ENCODE measurements at places on chromosomes 1 and 21.

- DNase-seq: no peak
These were observed 9.0 kb upstream of the MEF2D start for GRCh38 chr1:156509424-156510034.

DNA sequence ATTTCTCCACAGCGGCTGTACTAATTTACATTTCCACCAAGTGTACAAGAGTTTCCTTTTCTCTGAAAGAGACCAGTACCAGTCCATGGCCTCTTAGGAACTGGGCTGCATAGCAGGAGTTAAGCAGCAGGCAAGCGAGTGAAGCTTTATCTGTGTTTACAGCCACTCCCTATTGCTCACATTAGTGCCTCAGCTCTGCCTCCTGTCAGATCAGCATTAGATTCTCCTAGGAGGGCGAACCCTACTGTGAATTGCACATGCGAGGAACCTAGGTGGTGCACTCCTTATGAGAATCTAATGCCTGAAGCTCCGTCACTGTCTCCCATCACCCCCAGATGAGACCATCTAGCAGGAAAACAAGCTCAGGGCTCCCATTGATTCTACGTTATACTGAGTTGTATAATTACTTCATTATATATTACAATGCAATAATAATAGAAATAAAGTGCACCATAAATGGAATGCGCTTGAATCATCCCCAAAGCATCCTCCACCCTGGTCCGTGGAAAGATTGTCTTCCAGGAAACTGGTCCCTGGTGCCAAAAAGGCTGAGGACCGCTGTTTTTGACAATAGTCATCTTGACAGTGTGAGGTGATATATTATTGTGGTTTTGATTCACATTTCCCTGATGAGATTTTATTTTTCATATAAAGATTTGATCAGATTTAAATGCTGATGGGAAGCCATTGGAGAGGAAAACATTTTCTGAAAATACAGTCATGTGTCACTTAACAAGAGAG lies 45.5 kb upstream of the MRPS6 start:
- DNase-seq: no peak

- DNase-seq: no peak
These were observed 6.7 kb downstream of the IGSF8 start for GRCh38 chr1:160091666-160092223.

DNA sequence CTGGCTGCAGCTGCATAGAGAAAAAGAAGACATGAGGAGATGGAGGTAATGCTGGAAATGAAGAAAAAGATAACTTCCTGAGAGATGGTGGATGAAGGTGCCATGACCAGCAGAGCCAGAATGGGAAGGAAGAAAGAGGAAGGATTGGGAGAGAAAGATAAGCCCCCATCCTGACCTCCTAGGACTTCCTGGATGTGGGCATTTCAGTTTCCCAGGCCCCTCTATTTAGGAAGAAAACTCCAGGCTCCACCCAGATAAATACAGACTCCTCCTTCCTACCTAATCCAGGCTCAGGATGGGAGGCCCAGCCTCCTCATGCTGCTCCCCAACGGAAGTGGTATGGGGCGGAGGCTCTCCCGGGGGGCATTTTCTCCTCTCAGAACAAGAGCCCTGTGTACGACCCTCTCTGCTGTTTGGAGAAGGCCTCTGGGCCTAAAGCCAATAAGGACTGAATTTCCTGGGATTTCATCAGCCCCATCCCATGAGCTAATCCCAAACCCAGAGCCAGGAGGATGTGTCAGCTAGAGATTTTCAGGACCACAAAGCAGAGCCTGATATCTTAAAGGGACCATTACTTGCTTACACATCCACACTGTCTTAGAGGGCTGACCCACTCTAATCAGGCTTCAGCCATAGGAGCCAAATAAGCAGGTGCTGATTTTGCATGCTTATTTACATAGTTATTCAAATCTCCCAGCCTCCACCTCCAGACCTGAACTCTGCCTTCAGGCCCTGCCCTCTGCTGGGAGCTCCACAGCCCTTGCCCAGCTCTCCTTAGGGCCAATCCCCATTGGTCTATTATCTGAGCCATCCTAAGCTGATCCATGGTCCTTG lies 5.1 kb upstream of the ARHGEF2 start:
- DNase-seq: no peak

- no peak for DNase-seq
These were observed 14.3 kb downstream of the ADAMTSL4 start for GRCh38 chr1:150563340-150564038.

- DNase-seq: peak; percentile 17
These were observed 7.7 kb downstream of the ARHGEF19 start for GRCh38 chr1:16204634-16205333.

DNA sequence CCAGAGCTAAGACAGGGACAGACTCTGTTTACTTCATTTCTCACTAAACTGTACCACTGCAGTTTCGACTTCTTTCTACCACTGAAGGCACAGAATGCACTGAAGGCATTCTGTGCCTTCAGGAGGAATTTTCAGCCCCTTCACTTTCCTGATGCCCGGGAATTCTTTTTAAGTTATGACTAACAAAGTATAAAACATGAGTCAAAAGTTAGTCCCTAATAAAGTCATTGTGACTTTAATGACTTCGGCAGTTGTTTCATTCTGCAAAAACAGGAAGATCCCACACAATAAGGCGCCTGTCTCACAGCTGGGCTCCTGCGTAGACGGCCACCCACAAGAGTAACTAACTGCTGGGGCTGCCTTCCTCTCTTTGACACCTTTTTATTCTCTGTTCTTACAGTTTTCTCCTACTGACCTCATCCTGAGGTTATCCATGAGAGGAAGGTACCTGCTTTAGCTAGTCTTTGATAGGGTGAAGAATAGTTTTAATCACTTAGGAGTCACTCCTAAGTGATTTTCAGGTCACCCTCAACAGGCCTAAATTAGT lies 183.9 kb upstream of the SGIP1 start:
- no peak for DNase-seq

- no peak for DNase-seq
These were observed 32.8 kb upstream of the ABCD3 start for GRCh38 chr1:94385308-94385929.

GRCh38 chr1:26915204-26915842 lies 1.5 kb upstream of the NR0B2 start:
- no peak for DNase-seq

- DNase-seq: no peak
These were observed 132.5 kb upstream of the SYT6 start for GRCh38 chr1:114286179-114286578.

DNA sequence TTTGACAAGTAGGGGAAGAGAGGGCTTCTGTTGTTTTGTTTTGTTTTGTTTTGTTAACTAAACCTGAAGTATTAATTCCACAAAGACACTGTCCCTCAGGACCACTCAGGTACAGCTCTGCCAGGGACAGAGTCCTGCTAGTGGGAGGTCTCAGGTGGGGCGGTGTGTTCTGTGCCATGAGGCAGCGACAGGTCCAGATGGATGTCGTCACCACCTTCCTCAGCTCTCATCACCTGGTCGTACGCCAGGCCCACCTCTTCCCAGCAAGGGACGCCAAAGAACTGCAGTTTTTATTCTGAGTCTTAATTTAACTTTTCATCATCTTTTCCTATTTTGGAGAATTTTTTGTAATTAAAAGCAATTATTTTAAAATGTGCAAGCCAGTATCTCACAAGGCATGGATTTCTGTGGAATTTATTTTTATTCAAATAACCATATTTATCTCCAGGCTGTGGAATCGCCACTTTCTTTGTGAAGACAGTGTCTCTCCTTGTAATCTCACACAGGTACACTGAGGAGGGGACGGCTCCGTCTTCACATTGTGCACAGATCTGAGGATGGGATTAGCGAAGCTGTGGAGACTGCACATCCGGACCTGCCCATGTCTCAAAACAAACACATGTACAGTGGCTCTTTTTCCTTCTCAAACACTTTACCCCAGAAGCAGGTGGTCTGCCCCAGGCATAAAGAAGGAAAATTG lies 62.5 kb downstream of the POFUT2 start:
- DNase-seq: no peak

DNA sequence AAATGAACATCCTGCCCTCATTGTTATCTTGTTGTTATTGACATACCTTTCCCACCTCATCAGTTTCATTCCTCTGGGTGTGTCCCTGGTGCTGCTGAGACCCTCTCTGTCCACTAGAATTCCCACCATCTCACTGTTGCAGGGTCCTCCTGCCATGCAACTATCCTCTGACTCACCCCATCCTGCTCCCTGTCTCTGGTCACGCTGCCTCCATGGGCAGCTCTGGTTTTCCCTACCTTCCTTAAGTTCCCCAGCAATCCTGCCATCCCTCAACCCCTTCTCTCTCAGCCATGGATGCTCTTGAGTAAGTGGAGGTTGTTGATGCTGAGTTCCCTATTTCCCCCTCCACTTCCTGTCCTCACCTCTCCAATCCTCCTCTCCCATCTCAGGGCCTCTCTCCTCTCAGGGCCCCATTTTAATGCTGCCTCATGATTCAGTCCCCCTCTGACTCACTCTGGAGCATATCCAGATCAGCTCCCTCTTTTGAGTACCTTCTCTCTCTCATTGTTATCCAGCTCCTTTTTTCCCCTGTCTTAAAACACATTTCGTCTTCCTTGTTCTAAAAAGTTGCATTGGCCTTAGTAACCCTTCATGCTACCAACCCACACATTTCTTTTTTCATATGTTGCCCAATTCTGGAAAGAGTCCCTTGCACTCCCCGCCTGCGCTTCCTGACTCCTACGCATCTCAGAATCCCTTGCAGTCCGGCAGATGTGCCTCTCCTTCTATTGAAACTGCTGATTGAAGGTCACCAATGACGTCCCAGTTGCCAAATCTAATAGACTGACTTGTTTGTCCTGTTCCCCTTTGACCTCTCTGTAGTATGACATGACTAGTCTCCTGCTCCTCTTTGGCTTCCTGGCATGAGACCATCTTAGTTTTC lies 92.0 kb downstream of the CNIH3 start:
- no peak for DNase-seq

- DNase-seq: no peak
These were observed 1.6 kb upstream of the KDM4A start for GRCh38 chr1:43648221-43648847.

GRCh38 chr21:45821315-45821962 lies 160.1 kb upstream of the COL6A1 start:
- DNase-seq: no peak

DNA sequence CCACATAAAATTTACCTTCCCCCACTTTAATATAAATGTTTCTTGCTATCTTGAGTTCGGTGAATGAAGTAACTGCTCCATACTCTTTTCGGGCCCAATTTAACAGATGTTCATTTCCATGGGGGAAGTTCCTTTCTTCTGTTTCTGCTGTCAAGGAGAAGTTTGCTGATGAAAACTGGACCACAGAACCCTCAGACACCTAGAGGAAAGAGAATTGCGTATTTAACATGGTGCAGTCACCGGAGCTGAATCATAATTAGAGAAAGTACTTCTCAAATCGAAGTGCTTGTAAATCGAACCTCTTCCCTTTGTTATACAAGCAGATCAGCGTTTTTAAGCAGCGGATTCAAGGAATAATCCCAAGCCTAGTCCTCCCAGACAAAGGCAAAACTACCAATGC lies 151.2 kb downstream of the TGFBR3 start:
- no peak for DNase-seq

DNA sequence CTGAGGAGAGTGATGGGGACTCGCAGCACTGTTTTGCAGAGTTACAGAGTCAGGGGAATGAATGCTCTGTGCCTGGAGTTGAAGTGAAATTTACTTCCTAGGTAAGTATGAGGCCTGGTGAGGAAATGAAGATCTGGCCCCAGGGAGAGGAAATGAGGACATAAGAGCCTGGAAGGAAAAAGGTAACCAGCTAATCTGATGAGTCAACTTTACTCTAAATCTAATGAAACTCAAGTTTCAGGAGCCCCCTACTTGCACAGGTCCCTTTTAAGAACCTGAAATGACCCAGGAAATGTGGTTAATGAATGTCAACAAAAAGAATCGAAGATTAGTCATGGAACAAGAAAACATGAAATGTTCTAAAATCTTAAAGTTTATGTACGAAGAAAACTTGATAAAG lies 599.0 kb downstream of the AGBL4 start:
- DNase-seq: no peak

DNA sequence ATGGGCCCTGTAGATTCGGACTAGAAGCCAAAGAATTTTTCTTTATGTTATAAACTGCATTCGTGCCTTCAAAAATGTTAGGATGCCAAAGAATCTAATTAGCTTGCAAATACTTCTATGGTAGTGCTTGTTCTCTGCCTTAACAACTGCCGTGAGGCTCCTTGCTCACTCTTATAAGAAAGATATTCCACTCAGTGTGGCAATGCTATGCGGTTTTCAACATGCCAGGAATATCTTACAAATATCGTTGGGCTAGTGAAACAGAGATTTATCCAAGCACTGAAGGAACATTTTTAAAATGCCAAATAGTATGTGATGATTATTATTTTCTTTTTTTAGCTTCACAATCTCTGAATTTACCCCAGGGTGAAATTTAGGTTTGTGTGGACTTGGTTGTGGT lies 198.2 kb downstream of the GREM2 start:
- DNase-seq: no peak

GRCh38 chr1:15088281-15088971 lies 65.1 kb upstream of the TMEM51 start:
- no peak for DNase-seq

GRCh38 chr1:196454792-196455191 lies 153.4 kb downstream of the KCNT2 start:
- no peak for DNase-seq
